ENCODE measurements at places on chromosomes 3 and 15. TPM values are rescaled to one million over a fixed set of nuclear protein-coding genes. Genes with fewer than 3 reads are reported as not detected.

CNTN6 gene
- not detected for total RNA-seq

PDZRN3 gene
- not detected for total RNA-seq

PLD1 gene
- 1.2 TPM for total RNA-seq

ZNF80 gene
- total RNA-seq: 1.00 TPM

CCR9 gene
- total RNA-seq: not detected

REC114 gene
- total RNA-seq: not detected

DNAH1 gene
- total RNA-seq: 25.9 TPM

AADACL2 gene
- total RNA-seq: not detected

All from T-helper 2 cell treated with Interferon-gamma antibody and Interleukin-4, amounts not matched to agents 100 ng/mL and 5 ng/mL, for 36 hours (primary cell).